Tracheal epithelial cell (primary cell): ENCODE measurements at places on chromosomes 3 and 15. TPM values are rescaled to one million over a fixed set of nuclear protein-coding genes. Genes with fewer than 3 reads are reported as not detected.

The DLL4 gene
- total RNA-seq, result under 0.01 TPM in 1 of 2 replicates, not detected in the other

The XCR1 gene
- total RNA-seq, result under 0.01 TPM in 1 of 2 replicates, not detected in the other

The ZDHHC23 gene
- total RNA-seq, result 0.85 and 3.9 TPM in 2 replicates

The ABCC5 gene
- 14.7 and 18.3 TPM in 2 replicates for total RNA-seq

The RGMA gene
- 1.9 and 2.2 TPM in 2 replicates for total RNA-seq

The ADIPOQ gene
- not detected in 2 replicates for total RNA-seq

The ADPRH gene
- total RNA-seq, result 1.1 and 1.7 TPM in 2 replicates

The RPN1 gene
- total RNA-seq, result 369 and 510 TPM in 2 replicates

The TUSC2 gene
- 14.9 and 16.9 TPM in 2 replicates for total RNA-seq

The IP6K2 gene
- total RNA-seq, result 39.8 and 39.9 TPM in 2 replicates

The GAP43 gene
- total RNA-seq, result not detected in 2 replicates

The CFAP91 gene
- total RNA-seq, result 0.48 TPM in 1 of 2 replicates, not detected in the other

The PLIN1 gene
- total RNA-seq, result 0.24 TPM in 1 of 2 replicates, not detected in the other

The ERICH6 gene
- total RNA-seq, result under 0.01 and 0.24 TPM in 2 replicates

The RTP3 gene
- total RNA-seq, result not detected in 2 replicates

The CFAP20DC gene
- 7.7 and 12.8 TPM in 2 replicates for total RNA-seq

The FAM43A gene
- 3.1 and 3.8 TPM in 2 replicates for total RNA-seq

The DCUN1D1 gene
- total RNA-seq, result 28.2 and 39.9 TPM in 2 replicates

The PLSCR2 gene
- 0.21 TPM in 1 of 2 replicates, not detected in the other for total RNA-seq

The FETUB gene
- total RNA-seq, result not detected in 2 replicates
